ENCODE measurements at places on chromosomes 3 and 15.

- no peak for DNase-seq
Observed at GRCh38 chr15:43879386-43880355, 52.9 kb downstream of the WDR76 start.

- DNase-seq = no peak
Observed at GRCh38 chr15:76433798-76434400, 97.3 kb downstream of the ISL2 start.

DNA sequence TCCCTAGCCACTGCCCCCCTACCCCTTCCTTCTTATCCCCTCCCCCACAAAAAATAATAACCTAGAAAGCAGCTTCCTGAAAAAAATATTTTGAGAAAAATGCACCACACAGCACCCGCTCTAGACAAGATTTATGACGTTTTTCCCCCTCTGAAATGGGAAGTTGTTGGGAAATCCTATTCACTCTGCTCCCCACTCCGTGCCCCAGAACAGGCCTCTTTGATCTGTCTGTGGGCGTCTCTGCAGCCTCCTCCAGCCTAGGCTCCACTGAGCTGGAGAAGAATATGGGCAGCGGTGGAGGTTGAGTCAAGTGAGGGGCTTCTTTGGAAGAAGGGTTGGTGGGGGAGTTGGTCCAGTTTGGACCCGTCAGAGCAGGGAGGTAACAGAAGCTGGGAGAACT is 28.5 kb upstream of the POLG start:
- peak; percentile 57 for DNase-seq

- no peak for DNase-seq
Observed at GRCh38 chr3:50658416-50658815, 16.3 kb upstream of the DOCK3 start.

DNA sequence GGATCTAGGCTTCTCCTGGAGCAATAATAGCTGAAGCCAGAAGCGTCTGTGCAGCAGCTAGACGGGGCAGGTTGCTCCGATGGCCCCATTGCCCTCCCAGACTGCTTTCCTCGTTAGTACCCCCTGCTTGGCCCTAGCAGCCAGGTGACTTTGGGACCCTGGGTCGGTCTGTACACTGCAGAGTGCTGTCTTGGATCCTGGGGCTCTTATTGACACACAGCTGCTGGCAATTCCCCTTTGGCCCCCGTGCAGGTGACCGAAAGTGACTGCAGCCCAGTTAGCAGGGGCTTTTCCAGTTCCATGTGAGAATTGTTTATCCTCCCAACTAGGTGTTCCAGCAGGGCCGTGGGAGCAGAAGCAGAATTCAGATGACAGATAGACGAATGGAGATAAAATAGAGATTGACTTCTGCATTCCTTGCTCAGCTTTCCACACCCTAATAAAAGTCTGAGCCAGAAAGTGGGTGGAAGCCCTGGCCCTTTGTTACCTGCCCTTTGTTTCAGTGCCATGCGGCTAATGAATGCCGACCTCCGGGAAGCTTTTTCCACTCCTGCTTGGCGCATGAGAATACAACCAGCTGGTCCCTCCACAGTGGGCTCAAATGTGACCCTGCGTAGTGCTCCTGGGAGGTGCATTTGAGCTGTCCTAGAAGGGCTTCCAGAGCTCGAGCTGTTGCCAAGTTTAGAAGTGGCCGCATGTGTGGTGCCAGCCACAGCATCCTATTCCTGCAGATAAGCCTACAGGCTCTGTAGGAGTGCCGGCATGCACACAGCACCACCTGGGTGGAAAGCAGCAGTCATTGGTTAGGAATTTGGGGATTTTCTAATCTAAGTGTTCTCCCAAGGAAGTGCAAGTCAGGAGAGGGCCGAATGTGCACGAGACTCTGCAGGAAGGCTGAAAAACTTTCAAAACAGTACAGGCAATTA is 94.4 kb downstream of the SLCO3A1 start:
- no peak for DNase-seq

DNA sequence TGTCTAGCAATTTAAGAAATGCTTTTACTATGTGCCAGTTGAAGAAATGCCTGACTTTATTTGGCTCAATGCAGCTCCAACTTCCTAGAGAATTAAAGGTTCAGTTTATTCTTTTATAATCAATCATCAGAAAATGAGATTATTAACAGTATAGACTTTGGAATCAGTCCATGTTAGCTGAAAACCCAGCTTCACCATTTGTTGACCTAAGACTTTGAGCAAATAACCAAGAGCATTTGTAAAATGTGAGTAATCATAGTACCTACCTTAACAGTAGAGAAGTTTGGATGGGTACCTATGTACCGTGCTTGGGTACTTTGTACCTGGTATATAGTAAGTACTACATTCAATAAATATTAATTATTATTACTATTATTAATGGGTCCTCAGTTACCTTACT is 105.9 kb downstream of the RARB start:
- DNase-seq = no peak

- DNase-seq = no peak
Observed at GRCh38 chr3:16132190-16132589, 42.3 kb upstream of the GALNT15 start.

- DNase-seq = no peak
Observed at GRCh38 chr15:78921940-78922339, 22.9 kb downstream of the CTSH start.

GRCh38 chr3:129432671-129433070 is 4.2 kb upstream of the EFCAB12 start:
- DNase-seq = no peak

DNA sequence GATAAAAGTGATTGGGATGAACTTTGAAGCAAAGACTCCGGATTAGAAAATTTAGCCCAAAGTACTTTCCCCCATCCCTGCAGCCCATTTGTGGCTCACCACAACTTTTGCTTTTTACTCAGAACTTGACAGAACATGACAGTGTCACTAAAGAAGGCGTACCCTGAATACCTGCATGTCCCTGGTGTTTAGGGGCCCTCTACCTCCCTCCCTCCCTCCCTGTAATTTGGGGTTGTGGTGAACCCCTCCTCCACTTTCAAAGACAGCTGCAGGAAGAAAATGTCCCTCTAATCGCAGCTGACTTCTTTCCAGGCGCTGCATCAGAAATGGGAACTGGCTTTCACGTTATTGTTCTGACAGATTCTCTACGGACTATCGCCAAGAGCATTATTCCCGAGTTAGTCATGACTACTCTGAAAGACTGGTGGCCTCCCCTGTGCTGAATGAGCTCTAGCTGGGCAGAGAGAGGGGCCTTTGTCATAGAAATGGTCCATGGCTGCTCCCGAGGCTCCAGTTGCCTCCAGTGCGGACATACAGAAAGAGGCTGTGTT is 93.2 kb upstream of the ARHGEF3 start:
- no peak for DNase-seq

- DNase-seq = no peak
Observed at GRCh38 chr3:37885814-37886213, 24.1 kb downstream of the CTDSPL start.

DNA sequence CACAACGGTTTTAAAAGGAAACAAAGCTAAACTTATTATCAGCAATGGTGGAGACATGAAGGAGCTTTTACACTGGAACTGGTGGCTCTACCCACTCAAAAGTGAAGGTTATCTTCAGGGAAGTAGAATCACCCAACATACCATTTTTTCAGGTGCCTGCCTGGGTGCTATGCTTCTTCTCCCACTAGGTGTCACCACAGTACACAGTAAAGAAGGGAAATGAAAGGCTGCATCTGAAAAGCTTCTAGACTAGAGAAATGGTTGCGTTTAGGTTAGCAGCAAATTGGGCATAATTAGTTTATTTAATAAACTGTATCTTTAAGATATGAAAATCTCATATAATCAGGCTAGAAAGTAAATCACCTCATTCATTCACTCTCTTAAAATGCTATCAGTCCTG is 47.0 kb upstream of the SELENOK start:
- peak; percentile 59 for DNase-seq

DNA sequence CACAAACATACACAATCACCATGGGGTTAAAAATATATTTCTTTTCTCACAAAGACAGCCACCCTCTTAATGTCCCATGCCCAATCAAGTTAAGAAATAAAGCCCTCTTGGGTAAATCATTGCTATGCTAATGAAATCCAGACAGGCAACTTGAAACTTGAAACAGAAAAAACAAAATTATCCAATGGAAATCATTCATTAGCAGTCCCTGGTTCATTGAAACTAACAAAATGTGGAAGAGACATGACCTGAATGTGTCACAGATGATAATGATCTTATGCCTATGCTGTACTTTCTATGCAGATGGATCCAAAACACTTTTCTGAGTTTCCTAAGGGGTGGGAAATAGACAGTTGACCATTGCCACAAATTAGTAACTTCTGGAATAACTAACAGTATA is 983.7 kb downstream of the MCTP2 start:
- no peak for DNase-seq

DNA sequence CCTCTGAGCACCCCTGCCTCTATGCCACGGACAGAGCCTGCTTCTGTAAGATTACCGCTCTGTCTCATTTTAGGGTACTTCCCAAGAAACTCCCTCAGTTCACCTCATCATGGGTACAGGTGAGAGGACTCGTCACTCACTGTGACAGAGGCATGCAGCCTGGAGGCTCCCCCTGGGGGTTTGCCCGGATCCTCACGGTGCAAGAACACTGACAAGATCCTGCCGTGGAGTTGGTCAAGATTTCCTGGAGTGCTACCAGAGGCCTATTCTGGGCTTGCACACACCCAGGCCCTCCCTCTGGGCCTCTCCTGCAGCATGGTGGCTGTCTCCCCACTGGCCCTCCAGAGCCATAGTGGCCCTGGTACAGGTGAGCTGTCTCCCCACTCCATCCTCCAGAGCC is 103.1 kb upstream of the TNIK start:
- no peak for DNase-seq

DNA sequence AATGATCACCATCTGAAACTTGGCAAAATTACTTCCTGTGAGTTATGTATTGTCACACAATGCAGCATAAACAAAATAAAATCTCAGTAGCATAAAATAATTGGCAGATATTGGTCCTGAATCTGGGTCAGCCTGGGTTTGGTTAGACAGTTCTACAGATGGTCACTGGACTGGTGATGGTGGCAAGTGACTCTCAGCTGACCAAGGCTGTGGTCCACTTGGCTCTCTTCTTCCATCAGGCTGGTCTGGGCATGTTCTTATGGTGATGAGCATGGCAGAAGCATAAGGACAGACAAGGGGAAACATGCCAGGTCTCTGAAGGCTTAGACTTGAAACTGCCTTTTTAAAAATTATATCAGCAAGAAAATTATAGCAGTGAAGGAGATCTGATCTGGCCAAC is 1205.0 kb upstream of the EPHA6 start:
- DNase-seq = no peak

DNA sequence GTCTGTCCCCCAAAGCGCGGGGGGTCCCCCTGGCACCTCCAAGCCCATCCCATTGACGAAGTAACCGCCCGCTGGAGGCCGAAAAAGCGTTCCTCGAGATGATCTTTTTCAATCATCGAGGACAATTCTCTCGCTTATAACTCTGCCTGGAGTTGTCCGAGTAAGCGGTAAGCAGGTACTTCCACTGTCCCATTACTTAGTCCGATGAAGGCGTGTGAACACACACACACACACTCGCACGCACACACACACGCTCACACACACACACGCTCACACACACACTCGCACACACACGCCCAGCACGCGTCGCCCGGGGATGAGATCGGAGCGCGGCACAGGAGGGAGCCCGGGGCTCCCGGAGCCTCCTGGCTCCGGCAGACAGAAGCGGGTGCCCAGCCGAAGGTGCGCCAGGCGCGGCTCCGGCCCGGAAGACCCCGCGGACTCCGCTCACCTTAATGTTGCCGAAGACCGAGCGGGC is 430 bp downstream of the SLCO2A1 start:
- DNase-seq = no peak

DNA sequence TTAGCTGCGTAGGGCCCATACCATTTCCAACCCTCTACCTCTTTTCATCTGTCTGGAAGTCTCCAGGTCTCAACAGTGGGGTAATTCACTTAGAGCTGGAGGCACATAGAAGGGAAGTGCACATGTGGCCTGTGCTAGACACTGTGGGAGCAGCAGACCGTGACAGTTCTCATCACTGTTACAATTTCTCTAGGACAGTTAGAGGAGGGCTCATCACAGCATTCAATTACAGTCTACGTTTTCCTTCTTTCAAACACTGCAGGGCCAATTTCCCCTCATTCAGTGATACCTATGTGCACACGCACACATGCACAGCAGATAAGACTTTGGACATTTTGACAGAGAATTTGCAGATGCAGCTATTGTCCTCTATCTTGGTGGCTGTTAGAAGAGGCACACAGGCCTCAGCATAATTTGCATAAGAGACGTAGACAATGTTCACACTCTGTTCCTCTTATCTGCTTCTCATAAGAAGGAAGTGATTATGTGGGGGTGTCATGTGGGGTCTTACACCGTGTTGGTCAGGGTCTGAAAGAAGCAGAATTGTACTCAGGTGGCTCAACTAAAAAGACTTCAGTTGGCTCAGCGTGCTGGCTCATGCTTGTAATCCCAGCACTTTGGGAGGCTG is 12.6 kb upstream of the HRG start:
- no peak for DNase-seq

GRCh38 chr3:161221806-161222600 is 892 bp downstream of the NMD3 start:
- DNase-seq = peak; percentile 57
